Activated CD4-positive, alpha-beta T cell treated with anti-CD3 and anti-CD28 coated beads for 24 hours (primary cell): ENCODE measurements at places on chromosomes 1 and 21.

GRCh38 chr1:54516249-54516920 is 31.6 kb upstream of the ACOT11 start:
- DNase-seq: no peak

GRCh38 chr1:221157026-221157761 is 278.0 kb downstream of the HLX start:
- DNase-seq: no peak

- DNase-seq: no peak
Measured at GRCh38 chr21:15797577-15798363, 68.0 kb downstream of the USP25 start.

GRCh38 chr1:205335692-205336091 is 14.1 kb upstream of the NUAK2 start:
- peak; percentile 72 for DNase-seq

DNA sequence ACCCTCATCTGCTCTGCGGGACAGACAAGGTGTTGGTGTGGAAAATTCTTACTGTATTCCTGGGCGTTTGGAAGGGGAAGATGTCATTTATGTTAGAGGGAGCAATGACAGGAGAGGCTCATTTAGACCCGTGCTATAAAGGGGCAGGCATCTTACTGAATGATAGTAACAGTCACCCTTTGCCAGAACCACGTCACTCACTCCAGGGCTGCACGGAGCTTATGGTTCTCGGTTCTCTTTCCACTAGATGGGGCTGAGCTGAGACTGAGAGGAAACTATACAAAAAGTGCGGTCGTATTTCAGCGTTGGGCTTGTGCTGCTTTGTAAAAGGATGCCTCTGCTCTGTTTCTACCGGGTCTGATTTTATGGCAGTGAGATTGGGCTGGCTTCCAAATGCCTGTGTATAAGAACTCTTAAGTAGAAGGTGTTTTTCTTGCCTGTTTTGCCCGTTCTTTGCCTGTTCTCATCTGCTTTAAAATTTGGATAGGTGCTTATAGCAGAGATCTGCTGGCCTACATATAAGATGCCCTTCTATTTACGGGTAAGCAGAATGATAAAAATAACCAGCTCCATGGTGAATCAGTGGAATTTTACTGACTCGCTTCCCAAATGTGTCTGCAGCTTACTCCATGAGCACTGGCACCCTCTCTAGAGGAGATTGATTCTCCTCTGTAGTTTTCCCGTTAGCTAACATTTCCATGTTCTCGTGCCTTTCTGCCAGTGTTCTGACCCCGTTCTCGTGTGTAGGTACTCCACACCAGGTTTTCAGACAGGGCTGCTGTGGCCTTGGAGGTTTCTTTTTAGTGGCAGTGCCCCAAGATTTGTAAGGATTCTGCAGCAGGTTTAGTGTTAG is 55.9 kb downstream of the MRPS6 start:
- DNase-seq: peak; percentile 54

GRCh38 chr1:230270559-230271281 is 155.4 kb downstream of the PGBD5 start:
- DNase-seq: no peak

- DNase-seq: no peak
Measured at GRCh38 chr1:1779691-1780597, 1.7 kb upstream of the NADK start.

- DNase-seq: no peak
Measured at GRCh38 chr1:184276416-184276815, 110.4 kb upstream of the C1orf21 start.
